ENCODE measurements at places on chromosomes 12 and 14.

GRCh38 chr14:77059276-77059915 is 30.9 kb upstream of the IRF2BPL start:
- no peak for DNase-seq

GRCh38 chr14:50001999-50002925 is 109.4 kb downstream of the ARF6 start:
- DNase-seq = peak; percentile 60

- no peak for DNase-seq
Observed at GRCh38 chr12:93802698-93803423, 125.7 kb downstream of the CRADD start.

DNA sequence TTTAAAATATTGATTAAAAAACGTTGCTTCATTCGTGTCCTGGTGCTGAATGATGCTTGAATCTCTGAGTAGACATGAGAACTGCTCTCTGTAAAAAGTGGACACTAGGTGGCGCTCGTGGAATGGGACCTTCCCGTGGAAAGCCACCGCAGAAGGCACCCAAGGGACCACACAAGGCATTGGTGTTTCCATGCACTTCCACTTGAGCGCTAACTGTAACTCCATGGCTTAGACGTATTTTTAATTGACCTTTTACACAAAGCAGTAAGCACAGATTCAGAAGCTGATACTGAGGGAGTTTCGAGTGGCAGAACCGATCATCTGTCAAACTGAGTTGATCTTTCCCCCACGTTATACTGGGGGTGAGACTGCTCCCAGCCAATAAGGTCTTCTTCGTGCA is 135.3 kb downstream of the PRKCH start:
- DNase-seq = peak; percentile 73
